ENCODE measurements at places on chromosomes 13 and 19. TPM values are rescaled to one million over a fixed set of nuclear protein-coding genes. Genes with fewer than 3 reads are reported as not detected.
A peak's percentile ranks its signal among the peaks of the same experiment; 100 is the strongest.

The GPR4 gene
- 0.32 TPM for total RNA-seq

The PSPN gene
- 0.22 TPM for total RNA-seq

The HCN2 gene
- total RNA-seq: 1.8 TPM

The EID2B gene
- 3.9 TPM for total RNA-seq

DNA sequence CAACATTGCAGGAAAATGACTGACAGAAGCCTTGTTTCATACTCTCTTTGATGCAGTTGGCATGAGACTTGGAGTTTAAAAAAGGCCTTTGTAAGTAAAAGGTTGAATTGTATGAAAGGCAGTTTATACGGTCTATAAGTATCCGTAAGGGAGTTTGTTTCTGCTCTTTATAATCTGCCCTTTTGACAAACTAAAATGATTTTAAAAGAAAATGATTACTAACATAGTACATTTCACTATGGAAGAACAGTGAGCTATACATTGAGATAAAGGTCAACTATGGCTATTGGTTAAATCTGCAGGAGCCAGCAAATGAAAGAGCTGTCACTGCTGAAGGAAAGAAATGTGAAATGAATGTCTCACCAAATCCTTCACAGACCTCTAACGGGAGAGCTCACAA, 296.1 kb upstream of the SLITRK6 start:
- H3K27me3 ChIP-seq: no peaks in the 10 kb centered on the region
- no peaks in the 10 kb centered on the region for H3K4me1 ChIP-seq
- H3K4me3 ChIP-seq: no peak overlapping the region
- no peaks in the 10 kb centered on the region for H3K36me3 ChIP-seq
- no peak overlapping the region for H3K27ac ChIP-seq

- H3K4me3 ChIP-seq: no peak overlapping the region
- H3K27ac ChIP-seq: no peak overlapping the region
- no peaks in the 10 kb centered on the region for H3K36me3 ChIP-seq
- H3K27me3 ChIP-seq: 0 out of 2 replicates have a peak, but pooled peaks cover 3% of the 10 kb centered on the region
Observed at GRCh38 chr13:27493981-27494380, 43.6 kb upstream of the MTIF3 start.

GRCh38 chr13:40200273-40200978, 466.0 kb downstream of the FOXO1 start:
- no peaks in the 10 kb centered on the region for H3K4me1 ChIP-seq
- no peak overlapping the region for H3K27ac ChIP-seq
- DNase-seq: no peak
- H3K36me3 ChIP-seq: no peaks in the 10 kb centered on the region

GRCh38 chr19:34989298-34989697, 10.8 kb upstream of the GRAMD1A start:
- peaks cover 5% of the 10 kb centered on the region for H3K27me3 ChIP-seq
- no peaks in the 10 kb centered on the region for H3K4me1 ChIP-seq
- DNase-seq: no peak
- no peaks in the 10 kb centered on the region for H3K36me3 ChIP-seq
- no peak overlapping the region for H3K4me3 ChIP-seq

DNA sequence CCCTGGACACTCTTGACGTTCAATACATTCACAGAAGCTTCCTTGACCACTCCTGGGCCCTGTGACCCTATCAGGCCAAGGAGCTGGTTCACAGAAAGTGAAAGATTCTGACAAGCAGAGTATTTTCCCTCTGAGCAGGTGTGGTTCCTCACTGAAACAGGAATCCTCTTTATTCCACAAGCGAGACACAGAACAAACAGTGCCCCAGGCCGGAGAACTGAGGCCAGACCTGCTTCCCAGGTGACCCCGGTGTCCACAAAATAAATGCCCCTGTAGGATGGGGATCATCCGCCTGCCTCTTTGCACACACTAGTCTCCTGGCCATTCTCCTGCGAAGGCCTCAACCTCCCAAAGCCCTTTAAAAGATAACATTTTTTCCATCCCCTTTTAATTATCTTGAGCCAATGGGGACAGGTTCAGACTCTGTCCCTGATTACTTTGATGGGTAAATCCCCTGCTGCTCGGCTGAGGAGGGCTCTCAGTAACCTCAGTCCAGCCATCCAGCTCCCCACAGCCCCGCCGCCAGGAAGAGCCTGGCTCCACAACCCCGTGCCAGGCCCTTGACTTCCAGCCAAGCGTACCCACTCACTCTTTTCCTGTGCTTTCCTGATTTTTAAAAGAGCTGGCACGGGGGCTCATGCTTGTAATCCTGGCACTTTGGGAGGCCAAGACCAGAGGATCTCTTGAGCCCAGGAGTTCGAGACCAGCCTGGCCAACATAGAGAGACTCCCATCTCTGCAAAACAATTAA, 129.1 kb downstream of the FOXO1 start:
- no peaks in the 10 kb centered on the region for H3K27me3 ChIP-seq
- H3K4me1 ChIP-seq: peaks cover 10% of the 10 kb centered on the region
- DNase-seq: no peak
- no peak overlapping the region for H3K27ac ChIP-seq

GRCh38 chr13:75102001-75102716, 379.8 kb downstream of the TBC1D4 start:
- peak; percentile 22 for DNase-seq
- H3K27me3 ChIP-seq: peaks cover 8% of the 10 kb centered on the region
- no peak overlapping the region for H3K4me3 ChIP-seq
- no peaks in the 10 kb centered on the region for H3K36me3 ChIP-seq

DNA sequence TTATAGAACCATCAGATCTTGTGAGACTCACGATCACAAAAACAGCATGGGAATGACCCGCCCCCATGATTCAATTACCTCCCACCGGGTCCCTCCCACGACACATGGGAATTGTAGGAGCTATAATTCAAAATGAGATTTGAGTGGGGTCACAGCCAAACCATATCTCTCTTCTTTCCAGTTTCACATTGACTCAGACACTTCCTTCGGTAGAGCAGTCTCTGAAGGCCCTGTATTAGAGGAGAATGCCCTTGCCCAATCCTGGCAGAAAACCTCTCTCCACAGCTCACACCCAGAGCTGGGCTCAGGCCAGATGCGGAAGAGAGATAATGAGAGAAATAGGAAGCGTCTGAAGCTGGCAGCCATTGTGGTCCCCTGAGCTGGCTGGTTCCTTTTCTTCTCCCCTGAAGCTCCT, 72.4 kb upstream of the CLDN10 start:
- no peak overlapping the region for H3K4me3 ChIP-seq
- peaks cover 10% of the 10 kb centered on the region for H3K4me1 ChIP-seq
- H3K36me3 ChIP-seq: no peaks in the 10 kb centered on the region
- no peak for DNase-seq

GRCh38 chr13:50309318-50309717, 294.1 kb downstream of the KCNRG start:
- H3K27me3 ChIP-seq: no peaks in the 10 kb centered on the region
- no peaks in the 10 kb centered on the region for H3K4me1 ChIP-seq
- no peaks in the 10 kb centered on the region for H3K36me3 ChIP-seq
- H3K27ac ChIP-seq: no peak overlapping the region
- DNase-seq: no peak
- H3K4me3 ChIP-seq: no peak overlapping the region

Measured in GM23248 (cell line).